ENCODE measurements at places on chromosomes 16 and 17.

- H3K27ac ChIP-seq: no peak overlapping the region
- H3K4me3 ChIP-seq: no peak overlapping the region
- no peaks in the 10 kb centered on the region for H3K27me3 ChIP-seq
- no peak for DNase-seq
- peaks cover 7% of the 10 kb centered on the region for H3K36me3 ChIP-seq
Measured at GRCh38 chr17:29169806-29170591, 10.2 kb downstream of the MYO18A start.

DNA sequence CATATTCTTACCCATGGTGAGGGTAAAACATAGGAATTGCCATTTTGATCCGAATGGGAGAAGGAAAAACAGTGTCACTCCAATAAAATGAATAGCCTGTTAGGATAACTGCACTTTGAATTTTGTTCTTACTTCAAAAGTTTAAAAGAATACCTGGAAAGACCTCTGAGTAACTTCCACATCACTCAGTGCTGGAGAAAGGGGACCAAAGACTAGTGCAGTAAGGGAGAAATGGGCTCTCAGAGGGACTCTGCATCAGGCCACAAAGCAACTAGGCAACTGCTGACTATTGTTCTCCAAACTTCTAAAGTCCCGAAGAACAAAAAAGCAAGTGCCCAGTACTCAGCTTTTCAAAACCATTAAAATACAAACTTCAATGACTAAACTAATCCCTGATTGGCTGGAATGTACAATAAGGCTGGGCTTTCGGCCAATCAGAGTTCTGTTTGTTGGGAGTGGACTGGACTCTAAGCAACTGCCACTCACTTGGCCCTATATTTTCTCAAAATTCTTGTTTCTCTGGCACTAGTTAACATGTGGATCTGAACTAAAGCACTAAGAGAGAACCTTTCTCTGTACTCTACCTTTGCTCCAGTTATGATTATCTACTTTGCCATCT lies 6.2 kb downstream of the DNAJC7 start:
- peaks cover 2% of the 10 kb centered on the region for H3K4me1 ChIP-seq
- no peaks in the 10 kb centered on the region for H3K27me3 ChIP-seq
- H3K27ac ChIP-seq: no peak overlapping the region
- H3K4me3 ChIP-seq: no peak overlapping the region
- no peak for DNase-seq

DNA sequence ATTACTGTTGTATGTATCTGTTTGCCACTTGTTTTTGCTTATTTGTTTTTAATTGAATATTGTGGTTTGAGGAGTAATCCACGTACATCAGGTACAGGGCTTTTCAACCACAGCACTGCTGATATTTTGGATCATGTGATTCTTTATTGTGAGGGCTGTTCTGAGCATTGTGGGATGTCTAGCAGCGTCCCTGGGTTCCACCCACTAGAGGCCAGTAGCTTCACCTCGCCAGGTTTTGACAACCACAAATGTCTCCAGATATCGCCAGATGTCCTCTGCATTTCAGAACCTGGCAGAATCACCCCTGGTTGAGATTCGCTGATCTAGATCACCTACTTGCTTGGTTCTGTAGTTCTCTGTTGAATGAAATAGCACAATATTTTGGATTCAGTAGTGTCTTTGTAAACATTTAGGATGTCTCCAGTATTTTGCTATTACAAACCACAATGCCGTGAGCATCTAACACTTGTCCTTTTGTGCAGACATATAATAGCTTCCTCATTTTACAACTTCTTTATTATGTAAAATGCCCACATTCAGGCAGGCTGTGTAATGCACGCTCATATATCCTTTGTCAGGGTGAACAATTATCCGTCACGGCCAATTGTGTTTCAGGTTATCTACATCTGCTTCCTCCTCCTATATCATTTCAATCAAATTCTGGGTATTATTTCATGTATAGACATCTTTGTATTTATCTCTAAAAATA lies 380.3 kb downstream of the SNX29 start:
- no peaks in the 10 kb centered on the region for H3K36me3 ChIP-seq
- H3K4me1 ChIP-seq: no peaks in the 10 kb centered on the region
- DNase-seq: no peak
- H3K27ac ChIP-seq: no peak overlapping the region
- no peak overlapping the region for H3K4me3 ChIP-seq

GRCh38 chr17:78933025-78933958 lies 8.1 kb upstream of the TIMP2 start:
- no peaks in the 10 kb centered on the region for H3K27me3 ChIP-seq
- 0 out of 2 replicates have a peak, but pooled peaks cover 2% of the 10 kb centered on the region for H3K4me1 ChIP-seq
- no peak for DNase-seq
- H3K36me3 ChIP-seq: no peaks in the 10 kb centered on the region

GRCh38 chr17:79065105-79065670 lies 9.4 kb upstream of the ENGASE start:
- H3K4me1 ChIP-seq: no peaks in the 10 kb centered on the region
- no peaks in the 10 kb centered on the region for H3K36me3 ChIP-seq
- DNase-seq: no peak
- no peak overlapping the region for H3K27ac ChIP-seq
- H3K4me3 ChIP-seq: no peak overlapping the region

- no peak overlapping the region for H3K27ac ChIP-seq
- no peak for DNase-seq
- no peaks in the 10 kb centered on the region for H3K36me3 ChIP-seq
- no peak overlapping the region for H3K4me3 ChIP-seq
- H3K27me3 ChIP-seq: no peaks in the 10 kb centered on the region
Measured at GRCh38 chr16:85017151-85017550, 5.8 kb upstream of the ZDHHC7 start.

DNA sequence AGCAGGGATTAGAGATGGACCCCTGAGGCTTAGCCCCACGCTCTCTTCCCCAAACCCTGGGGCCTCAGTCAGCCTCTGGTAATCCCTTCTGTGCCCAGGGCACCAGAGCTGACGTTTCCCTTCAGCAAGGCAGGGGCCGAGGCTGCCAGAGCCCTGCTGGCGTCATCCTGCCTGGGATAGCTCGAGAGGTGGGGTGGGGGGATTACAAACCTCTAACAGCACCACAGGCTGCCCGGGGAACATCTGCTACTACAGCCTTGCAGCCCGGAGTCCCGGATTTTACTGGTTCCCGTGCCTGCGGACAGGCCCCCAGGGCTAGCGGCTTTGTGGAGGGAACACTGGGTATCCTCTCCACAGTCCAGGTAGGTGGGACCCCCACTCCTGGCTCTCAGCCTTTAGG lies at the start of gene AANAT:
AANAT (plus strand) TSS at position 238 of the 400 bp plus-strand sequence. CDS start 1,144 bp downstream, outside the sequence.
- no peak within 1 kb of the TSS for H3K4me3 ChIP-seq
- H3K4me1 ChIP-seq: no peaks in the 10 kb centered on the region
- H3K27ac ChIP-seq: no peak within 1 kb of the TSS
- H3K27me3 ChIP-seq: no peaks in the 10 kb centered on the region
- no peak for DNase-seq
- no peaks in the 10 kb centered on the region for H3K36me3 ChIP-seq

DNA sequence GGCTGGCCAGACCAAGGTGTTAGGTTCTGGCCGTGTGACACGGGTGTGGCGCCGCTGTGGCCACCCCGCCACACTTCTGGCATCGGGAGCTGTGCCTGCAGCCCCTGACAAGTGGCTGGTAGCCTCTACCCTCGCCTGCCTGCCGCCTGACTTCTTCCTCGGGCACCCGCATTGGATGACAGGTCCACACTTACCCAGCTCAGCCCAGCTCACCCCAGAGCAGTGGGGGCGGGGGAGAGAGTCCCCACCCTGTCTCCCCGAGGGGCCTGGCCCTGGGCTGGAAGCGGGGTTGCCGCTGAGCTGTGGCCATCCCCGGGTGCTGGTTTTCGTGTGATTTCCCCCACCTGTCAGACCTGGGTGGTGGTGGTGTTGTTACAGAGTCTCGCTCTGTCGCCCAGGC lies 53.9 kb upstream of the ACSF3 start:
- no peaks in the 10 kb centered on the region for H3K27me3 ChIP-seq
- peaks cover 1% of the 10 kb centered on the region for H3K4me1 ChIP-seq
- no peaks in the 10 kb centered on the region for H3K36me3 ChIP-seq
- H3K4me3 ChIP-seq: no peak overlapping the region

DNA sequence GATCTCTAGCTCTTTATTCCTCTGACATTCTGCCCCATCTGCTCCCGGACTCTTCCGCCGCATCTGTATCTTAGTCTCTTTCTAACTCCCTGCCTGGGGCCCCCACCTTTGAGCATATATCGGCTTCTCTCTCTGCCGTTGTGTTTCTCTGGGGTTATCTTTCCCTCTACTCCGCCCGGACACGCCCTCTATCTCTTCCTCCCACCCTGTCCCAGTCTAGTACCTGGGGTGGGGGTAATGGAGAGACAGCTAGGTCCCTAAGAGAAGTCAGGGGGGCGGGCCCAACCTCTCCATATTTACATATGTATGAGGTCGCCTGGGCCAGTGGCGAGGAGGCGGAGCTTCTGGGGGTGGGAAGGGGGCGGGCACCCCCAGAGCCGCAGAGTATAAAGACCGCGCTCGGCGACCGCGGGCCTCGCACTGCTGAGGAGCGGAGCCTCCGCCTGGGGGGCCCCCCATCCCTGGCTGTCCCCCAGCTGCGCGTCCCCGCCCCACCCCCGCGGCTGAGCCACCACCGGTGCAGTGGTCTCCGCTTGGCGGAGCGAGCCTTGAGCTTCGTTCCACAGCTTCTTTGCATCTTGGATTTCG lies at the start of gene ATP1B2:
ATP1B2 (plus strand) TSS at position 418 of the 588 bp plus-strand sequence. CDS start 593 bp downstream, outside the sequence.
- no peaks in the 10 kb centered on the region for H3K4me1 ChIP-seq
- H3K36me3 ChIP-seq: no peaks in the 10 kb centered on the region

DNA sequence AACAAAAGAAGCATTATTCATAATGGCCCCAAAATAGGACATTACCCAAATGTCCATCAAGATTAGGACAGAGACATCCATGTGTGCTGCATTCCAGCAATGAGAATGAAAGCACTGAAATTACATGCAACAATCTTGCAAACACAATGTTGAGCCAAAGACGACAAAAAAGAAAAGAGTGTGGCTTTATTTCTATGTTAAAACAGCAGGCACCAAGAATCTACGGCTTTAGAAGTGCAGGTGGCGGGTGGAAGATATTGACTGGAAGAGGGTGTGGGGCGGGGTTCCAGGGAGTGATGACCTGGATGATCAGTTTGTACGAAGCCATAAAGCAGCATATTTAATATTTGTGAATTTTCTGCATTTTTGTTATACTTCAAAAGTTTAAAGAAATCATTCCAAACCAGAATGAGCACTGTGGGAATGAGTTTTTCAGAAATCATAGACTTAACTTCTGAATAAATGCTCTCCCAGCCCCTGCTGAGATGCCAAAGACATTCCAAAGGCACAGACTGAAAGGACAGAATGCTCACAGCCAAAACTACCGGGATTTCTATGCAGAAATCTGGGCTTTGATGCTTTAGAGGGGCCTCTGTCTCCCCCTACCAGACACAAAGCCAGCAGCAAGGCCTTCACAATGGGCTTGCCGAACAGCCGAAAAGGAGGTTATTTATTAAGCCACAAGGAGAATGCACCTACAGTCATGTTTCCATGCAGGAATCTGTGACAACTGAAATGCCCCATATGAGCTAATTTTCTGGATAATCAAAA lies 361.6 kb downstream of the GRIN2A start:
- H3K27ac ChIP-seq: peak overlapping the region; percentile 67
- peaks cover 7% of the 10 kb centered on the region for H3K4me1 ChIP-seq
- peak; percentile 87 for DNase-seq
- H3K36me3 ChIP-seq: no peaks in the 10 kb centered on the region
- H3K4me3 ChIP-seq: no peak overlapping the region

DNA sequence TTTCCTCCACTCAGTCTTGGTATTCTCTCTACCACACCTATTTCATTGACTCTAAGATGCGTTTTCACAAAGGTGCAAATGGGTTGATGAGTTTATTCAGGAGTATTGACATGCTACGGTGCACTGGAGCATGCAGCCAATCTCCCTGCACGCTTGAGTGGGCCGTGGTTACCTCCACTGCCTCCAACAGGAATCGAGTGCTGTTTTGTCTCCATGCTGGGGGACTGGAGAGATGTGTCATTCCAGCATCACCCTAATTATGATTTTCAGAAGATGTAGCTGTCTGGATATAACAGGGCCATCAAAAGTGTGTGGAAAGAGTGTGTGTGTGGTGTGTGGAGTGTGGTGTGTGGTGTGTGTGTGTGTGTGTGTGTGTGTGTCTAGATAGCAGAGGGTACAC lies 351.6 kb upstream of the ZFHX3 start:
- H3K36me3 ChIP-seq: no peaks in the 10 kb centered on the region
- DNase-seq: no peak
- no peak overlapping the region for H3K27ac ChIP-seq
- H3K4me1 ChIP-seq: no peaks in the 10 kb centered on the region
- no peaks in the 10 kb centered on the region for H3K27me3 ChIP-seq

- no peak overlapping the region for H3K27ac ChIP-seq
- H3K36me3 ChIP-seq: no peaks in the 10 kb centered on the region
- peaks cover 5% of the 10 kb centered on the region for H3K4me1 ChIP-seq
- H3K27me3 ChIP-seq: no peaks in the 10 kb centered on the region
Measured at GRCh38 chr17:55734128-55734781, 11.6 kb upstream of the TMEM100 start.

DNA sequence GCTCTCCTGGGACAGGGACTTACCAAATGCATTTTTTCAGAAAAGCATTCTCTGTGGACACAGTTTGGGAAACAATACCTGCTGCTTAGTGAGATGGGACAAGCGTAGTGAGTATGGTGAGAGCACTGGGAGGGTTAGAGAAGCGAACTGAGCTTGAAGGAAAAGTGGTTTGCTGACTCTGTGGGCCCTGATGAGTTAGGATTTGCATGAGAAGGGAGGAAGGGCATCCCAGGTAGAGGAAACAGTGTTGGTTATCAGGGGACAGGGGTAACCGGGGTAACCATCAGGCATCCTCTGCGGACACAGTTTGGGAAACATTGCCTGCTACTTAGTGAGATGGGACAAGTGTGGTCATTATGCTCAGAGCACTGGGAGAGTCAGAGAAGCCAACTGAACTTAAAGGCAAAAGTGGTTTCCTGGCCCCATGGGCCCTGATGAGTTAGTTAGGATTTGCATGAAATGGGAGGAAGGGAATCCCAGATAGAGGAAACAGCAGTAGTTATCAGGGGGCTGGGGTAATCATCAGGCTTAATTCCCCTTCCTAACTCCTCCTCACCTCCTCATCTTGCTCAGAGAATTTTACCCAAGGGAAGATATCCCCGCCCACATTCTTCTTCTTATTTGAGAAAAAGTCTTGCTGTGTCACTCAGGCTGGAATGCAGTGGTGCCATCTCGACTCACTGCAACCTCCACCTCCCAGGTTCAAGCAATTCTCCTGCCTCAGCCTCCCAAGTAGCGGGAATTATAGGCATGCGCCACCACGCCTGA lies 319.3 kb downstream of the RBFOX1 start:
- no peaks in the 10 kb centered on the region for H3K36me3 ChIP-seq
- H3K27ac ChIP-seq: no peak overlapping the region
- no peaks in the 10 kb centered on the region for H3K4me1 ChIP-seq
- H3K4me3 ChIP-seq: no peak overlapping the region
- DNase-seq: peak; percentile 16
- H3K27me3 ChIP-seq: no peaks in the 10 kb centered on the region

DNA sequence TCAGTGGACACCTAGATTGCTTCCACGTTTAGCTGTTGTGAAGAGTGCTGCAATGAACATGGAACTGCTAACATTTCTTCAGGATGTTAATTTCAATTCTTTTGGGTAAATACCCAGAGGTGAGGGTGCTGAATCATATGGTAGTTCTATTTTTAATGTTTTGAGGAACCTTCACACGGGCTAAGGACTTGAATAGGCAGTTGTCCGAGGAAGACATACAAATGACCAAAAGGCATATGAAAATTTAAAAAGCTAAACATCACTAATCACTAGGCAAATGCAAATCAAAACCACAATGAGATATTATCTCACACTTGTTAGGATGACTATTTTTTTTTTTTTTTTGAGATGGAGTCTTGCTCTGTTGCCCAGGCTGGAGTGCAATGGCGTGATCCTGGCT lies 173.3 kb downstream of the PRKCB start:
- no peak overlapping the region for H3K27ac ChIP-seq
- H3K4me1 ChIP-seq: no peaks in the 10 kb centered on the region
- no peak for DNase-seq
- H3K36me3 ChIP-seq: no peaks in the 10 kb centered on the region
- no peak overlapping the region for H3K4me3 ChIP-seq
- H3K27me3 ChIP-seq: no peaks in the 10 kb centered on the region

Measured in iPS DF 6.9 (cell line).